ENCODE measurements at places on chromosomes 7 and 10.

GRCh38 chr10:88152728-88153133 lies 289.3 kb downstream of the PTEN start:
- peak; percentile 72 for DNase-seq

DNA sequence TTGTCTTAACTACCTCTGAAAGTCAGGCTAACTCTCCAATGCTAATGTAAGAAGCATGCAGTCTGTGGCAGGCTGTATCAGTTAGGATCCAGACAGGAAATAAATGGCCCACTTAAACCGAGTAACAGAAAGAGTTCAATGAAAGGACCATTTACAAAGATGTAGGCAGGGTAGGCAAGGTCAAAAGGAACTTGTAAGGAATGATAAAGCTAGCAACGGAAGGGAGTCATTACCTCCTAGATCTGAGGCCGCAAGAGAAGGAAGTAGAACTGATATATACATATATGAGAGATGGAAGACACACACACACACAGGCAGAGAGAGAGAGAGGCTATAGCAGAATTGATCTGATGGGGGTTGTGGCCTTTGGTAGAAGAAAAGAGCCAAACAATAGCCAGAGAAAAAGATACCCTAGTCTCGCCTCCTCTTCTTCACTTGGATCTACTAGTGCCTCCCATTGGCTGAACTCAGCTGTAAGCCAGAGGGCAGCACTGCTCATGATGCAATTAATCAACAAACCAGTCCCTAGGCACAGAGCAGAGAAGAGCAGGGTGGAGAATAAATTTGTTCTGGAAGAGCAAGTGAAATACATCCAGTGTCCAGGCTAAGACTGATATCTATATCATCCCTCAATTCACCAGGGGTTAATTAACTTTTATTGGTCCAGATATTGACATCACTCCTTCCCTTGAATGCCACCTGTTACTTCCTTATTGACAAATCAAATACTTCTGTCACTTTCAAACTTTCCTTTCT lies 91.2 kb downstream of the LSMEM1 start:
- DNase-seq: no peak

DNA sequence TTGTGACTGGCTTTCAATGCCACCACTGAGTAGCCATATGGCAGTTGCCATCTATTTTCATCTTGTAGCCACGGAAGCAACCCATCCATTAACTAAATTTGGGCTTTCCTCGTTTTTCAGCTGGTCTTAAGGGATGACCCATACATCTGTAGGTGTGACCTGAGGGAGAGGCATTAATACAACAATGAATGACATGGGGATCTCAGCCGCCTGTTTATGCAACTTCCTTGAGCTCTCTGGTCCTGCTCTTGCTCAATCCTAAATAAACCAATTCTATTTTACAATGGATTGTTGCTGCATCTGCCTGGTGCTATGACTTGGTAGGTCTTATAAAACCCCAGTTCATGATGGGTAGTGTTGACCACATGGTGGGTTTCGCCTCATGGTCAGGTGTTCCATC lies 21.9 kb upstream of the ADAM22 start:
- no peak for DNase-seq

DNA sequence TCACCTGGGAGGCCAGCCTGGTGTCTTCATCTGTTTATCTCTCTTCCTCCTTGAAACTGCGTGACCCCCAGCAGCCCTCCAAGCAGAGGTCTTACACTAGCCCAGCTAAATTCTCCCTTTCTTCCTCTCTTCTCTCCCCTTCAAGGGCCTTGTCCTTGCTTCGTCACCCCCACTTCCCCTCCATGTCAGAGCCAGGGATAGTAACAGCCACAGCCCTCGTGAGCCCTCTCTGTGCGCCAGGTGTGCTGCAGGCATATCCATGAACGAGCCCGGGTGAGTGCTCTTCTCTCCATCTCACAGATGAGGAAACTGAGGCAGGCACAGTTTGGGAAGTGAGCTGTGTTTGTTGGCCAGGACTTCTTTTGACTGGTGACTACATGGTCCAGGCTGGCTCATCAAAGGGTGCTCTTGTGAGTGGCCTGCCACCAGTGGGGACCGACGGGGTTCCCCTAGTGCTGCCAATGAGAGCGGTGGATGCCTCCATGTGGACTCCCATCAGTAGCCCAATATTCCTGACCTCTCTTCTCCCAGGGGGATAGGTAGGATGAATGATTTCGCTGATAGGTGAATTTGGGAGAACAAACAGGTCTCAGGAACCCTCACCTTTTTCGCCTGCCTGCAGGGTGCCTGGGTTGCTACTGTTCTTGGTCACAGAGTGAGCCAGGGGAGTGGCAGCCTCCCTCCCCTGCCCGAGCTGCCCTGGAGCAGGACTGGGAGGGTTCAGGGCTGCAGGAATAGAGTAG lies 38.1 kb downstream of the ADRA2A start:
- DNase-seq: no peak

DNA sequence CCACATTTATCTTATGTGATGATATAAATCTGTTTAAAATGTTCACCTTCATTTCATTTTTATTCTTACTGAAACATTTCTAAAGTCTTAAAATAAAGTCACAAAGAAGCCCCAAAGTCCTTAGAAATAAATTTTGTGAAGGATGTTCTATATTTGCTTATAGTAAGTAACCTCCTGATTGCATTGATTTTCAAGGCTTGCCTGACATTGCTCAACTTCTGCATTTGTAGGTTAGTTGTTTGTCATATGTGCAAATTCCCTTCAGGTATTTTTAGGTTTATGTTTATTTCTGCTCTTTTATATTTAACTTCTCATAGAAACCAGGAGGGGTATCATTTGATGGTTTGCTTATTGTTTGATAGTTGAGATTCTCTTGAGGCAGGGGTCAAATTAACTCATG lies 417.8 kb downstream of the ARL4A start:
- no peak for DNase-seq

DNA sequence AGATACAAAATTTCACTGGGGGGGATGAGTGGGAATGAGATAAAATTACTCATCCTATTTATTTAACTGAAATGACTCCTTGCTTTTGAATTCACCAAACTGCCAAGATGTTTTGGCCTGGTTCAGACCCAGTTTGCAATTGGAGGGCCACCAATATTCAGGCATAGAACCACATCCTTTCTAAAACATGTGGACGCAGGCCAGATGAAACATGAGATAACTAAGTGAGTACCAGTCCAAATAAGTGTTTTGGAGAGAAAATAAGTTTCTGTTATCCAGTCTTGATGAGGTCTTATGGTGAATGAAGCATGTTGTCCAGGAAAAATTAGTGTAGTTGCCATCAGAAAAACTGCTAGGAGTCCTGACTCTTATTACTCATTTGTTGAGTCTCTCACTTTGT lies 36.3 kb upstream of the PDK4 start:
- DNase-seq: no peak

- peak; percentile 47 for DNase-seq
These were observed 55.6 kb upstream of the BET1 start for GRCh38 chr7:94059746-94060145.

- DNase-seq: no peak
These were observed 319.1 kb upstream of the NFE2L3 start for GRCh38 chr7:25832929-25833328.

- no peak for DNase-seq
These were observed 1.9 kb downstream of the FOXK1 start for GRCh38 chr7:4683884-4684565.

DNA sequence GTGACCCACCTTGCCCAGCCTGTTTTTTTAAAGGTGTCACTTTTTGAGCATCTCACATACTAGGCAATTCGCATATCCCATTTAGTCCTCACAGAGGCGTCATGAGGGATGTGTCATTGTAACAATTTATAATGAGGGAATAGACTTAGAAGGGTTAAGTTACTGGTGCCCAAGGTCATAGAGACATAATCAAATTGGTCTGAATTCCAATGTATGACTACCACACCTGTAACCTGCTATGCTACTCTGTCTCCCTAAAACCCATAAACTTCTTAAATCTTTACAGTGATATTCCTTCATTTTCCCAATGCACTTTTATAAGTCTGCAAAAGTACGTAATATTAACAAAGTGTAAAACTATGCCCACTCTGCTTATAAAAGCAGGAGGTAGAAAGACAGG lies 7.1 kb downstream of the ZMYND11 start:
- DNase-seq: no peak

DNA sequence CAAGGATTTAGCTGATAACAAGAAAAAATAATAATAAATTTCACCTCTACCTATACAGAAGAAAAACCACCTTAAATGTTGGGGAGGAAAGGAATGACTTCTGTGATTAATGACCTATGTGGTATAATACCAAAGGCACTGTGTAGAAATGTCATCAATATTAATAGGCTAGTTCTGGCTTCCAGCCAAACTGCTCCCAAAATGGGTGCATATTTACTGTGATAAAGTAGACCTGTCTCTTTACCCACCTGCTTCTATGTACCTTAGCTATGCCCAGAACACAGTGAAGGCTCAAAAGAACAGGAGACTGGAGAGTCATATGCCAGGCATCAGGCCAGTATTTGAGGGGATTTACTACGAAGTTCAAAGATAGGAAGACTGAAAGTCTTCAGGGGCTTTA lies 76.0 kb downstream of the ATE1 start:
- DNase-seq: no peak

DNA sequence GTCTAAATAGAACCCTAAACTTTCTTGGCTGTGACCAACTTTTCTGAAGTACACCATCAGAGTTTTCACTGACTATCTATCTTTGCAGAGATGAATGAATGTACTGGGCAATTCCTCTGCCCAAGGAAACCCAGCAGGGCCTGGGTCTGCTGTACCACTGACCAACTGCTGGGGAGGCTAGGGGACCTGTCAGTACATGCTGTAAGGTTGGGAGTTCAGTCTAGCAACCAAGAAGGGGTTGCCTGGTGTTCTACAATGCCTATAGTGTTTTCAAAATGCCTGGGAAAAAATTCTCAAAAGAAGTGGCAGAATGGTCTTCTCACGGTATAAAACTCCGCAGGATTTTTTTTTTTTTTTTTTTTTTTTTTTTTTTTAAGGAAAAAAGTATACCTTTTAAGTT lies 106.3 kb downstream of the NT5C2 start:
- no peak for DNase-seq

GRCh38 chr7:41977151-41977651 lies 259.8 kb downstream of the GLI3 start:
- peak; percentile 3 for DNase-seq

- DNase-seq: no peak
These were observed 3.7 kb downstream of the NOD1 start for GRCh38 chr7:30474893-30475292.

DNA sequence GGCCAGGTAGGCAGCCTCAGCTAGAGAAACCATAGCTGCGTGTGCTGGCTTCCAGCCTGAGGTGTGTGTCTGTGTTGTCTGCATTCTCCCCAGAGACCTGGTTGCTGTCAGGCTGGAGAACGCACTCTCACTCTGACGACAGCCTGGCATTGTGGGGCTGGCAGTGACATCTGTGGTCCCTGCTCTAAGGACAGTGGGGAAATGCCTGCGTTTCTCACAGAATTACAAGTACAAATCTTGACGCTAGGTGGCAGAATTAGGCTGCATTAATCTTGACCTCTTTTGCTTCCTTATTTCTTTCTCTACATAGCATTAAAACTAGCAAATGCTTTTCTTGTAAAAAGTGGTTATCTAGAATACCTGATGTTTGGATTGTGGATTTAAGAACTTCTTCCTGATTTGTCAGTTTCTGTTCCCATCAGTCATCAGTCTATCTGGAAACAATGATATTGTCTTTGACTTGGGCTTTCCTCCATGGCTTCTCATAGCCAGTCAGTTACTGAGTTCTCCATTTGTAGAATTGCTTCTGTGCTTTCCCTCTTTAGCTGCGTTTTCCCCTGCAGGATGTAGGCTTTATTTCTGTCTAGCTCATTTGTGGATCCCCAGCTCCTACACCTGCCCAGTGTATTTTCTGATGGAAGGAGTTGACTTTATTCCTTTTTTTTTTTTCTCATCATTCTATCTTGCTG lies 86.0 kb downstream of the FANK1 start:
- peak; percentile 42 for DNase-seq

- no peak for DNase-seq
These were observed 171.1 kb downstream of the GLI3 start for GRCh38 chr7:42065942-42066341.

GRCh38 chr7:55026867-55027490 lies 8.2 kb downstream of the EGFR start:
- no peak for DNase-seq

- DNase-seq: no peak
These were observed 125.4 kb downstream of the ITIH5 start for GRCh38 chr10:7541137-7542087.

DNA sequence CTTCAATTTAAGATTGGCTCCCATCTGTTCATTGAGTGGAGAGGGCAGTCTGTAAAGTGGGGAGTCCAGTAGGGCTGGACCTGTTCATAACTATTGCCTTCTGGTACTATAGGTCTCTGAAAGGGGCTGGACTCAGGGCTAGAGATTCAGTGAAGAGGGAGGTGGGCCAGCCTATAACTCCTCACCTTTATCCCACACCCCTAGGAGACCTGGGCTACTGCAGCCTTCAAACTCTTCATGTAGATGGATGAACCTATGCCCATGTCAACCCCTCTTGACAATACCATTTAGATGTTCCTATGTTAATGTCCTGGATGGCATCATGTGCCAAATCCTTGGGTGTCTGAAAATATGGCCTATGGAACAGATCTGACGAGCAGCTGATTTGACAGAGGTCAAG lies 22.0 kb downstream of the MBL2 start:
- DNase-seq: no peak

- DNase-seq: no peak
These were observed 174.5 kb downstream of the TPST1 start for GRCh38 chr7:66379542-66380160.

DNA sequence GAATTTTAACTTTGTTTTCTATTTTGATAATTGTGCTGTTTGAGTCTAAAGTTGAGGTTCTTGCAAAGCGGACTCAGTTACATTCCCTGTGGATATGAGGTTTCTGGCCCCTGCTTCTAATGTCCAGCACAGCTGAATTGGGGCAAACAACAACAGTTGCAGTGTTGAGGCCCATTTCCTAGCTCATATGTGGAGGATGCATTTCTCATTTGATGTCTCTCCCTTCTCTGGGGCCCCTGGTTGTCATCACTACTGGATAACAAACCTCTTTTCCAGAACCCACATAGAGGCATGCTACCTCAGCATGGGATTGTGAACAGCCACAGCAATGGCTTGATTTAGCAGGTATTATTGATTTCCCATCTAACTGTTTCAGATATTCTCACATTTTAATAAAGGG lies 208.2 kb upstream of the VSTM2A start:
- no peak for DNase-seq

DNA sequence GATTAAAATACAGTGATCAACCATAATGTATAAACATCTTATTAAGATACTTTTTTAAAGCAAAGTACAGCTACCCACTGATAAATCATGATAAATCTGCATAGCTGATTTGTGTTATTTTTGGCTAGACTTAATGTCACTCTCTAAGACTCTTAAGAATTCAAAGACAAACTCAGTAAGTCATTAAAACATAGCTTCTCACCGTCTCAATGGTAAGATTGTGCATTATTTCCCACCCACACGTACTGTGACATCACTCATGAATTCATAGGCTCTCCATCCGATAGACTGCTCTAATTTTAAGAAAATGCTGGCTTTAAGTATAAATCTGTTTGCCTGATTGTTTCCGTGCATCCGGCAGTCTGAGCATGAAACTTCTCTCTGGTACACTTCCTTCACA lies 266.1 kb downstream of the GLI3 start:
- no peak for DNase-seq

Measured in GM12864 (cell line).